ENCODE measurements at places on chromosomes 2 and 18. TPM values are rescaled to one million over a fixed set of nuclear protein-coding genes. Genes with fewer than 3 reads are reported as not detected.

DNA sequence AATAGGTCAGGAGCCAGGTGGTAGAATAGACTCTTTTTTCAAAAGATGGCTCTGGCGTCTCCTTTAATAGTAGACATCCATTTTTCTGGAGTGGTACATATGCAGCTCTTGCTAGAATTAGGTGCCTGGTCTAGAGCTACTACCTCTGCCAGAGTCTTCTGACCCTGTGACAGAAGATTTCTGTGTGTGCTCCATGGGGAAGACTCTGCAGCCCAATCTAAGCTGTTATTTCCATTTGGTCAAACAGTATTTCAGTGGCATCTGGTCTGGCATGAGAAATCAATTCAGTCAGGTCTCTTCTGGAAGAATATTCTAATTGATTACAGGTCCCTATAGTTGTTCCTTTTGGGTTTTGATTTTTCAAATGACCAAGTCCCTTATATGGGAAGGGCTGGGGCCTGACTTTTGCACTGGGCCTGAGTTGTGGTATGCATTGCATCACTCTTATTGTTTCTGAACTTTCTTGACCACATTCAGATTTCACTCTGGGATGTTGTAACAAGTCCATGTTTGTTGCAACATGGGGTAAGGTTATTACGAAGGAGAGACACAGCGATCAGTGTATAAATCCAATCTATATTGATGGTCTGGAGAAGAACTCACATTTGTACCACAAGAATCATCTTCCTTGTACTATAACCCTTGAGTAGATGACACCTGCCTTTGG lies 12.1 kb downstream of the MXD1 start:
- H3K36me3 ChIP-seq, result peaks cover 19% of the 10 kb centered on the region
- no peaks in the 10 kb centered on the region for H3K27me3 ChIP-seq
- no peak overlapping the region for H3K27ac ChIP-seq

DNA sequence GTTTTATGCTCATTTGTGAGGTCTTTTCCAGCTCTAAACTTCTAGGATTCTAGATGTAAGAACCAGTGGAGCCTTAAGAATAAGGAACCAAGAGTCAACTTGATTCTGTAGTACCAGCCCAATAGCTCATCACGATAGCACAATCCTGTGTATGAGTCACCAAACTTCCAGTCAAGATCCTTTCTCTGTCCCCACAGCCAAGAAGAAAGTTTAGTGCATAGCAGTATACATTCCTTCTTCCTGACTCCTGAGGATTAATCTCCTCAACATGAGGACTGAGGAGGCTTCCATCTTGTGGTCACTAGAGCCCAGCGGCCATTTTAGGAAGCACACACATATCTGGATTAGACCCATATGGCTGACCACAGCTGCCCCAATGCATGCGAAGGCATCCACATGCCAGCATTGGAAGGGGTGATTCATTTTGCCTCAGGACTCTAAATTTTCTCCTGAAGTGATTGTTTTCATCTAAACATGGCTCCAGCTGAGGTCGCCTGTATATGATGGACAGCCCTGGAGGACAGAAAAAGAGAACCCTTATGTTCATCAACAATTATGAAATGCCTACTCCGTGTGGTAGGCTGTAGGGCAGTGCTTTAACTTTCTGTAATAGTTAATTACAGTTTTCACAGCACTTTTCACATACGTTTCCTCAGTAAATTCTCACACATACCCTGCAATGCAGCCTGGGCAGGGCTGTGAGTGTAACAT lies 53.5 kb downstream of the RASGRP3 start:
- no peak overlapping the region for H3K27ac ChIP-seq
- no peak overlapping the region for H3K4me3 ChIP-seq
- no peak for DNase-seq

- no peak overlapping the region for H3K4me3 ChIP-seq
- no peaks in the 10 kb centered on the region for H3K36me3 ChIP-seq
Measured at GRCh38 chr2:205387350-205388055, 294.8 kb upstream of the NRP2 start.

DNA sequence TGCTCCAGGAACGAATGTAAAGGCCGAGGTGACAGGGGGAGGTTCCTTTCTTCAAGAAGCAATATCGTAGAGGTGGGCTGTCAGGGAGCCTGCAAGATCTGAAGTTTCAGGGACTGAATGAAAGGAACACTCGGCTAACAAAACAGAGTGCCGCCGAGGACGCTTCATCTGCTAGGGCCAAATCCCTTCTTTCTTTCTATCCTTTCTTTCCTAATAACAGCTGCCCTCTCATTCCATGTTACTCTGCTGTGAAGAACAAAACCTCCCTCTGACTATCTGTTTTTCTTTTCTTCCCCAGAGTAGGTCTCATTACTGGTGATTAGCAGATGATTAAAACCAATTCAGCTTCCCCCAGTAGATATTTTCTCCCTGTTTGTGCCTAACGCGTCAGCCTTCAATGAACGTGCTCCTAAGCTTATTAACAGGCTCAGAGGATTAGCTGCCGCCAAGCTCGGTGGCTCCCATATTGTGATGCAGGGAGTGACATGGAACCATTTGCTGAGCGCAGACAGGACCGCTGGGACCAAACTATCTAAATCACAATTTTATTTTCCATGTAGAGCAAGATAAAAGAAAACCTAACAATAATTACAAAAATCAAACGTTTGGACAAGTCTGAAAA lies 414.6 kb downstream of the TMEM182 start:
- no peak overlapping the region for H3K4me3 ChIP-seq
- no peaks in the 10 kb centered on the region for H3K4me1 ChIP-seq
- no peaks in the 10 kb centered on the region for H3K36me3 ChIP-seq
- no peak overlapping the region for H3K27ac ChIP-seq
- no peaks in the 10 kb centered on the region for H3K27me3 ChIP-seq
- no peak for DNase-seq

DNA sequence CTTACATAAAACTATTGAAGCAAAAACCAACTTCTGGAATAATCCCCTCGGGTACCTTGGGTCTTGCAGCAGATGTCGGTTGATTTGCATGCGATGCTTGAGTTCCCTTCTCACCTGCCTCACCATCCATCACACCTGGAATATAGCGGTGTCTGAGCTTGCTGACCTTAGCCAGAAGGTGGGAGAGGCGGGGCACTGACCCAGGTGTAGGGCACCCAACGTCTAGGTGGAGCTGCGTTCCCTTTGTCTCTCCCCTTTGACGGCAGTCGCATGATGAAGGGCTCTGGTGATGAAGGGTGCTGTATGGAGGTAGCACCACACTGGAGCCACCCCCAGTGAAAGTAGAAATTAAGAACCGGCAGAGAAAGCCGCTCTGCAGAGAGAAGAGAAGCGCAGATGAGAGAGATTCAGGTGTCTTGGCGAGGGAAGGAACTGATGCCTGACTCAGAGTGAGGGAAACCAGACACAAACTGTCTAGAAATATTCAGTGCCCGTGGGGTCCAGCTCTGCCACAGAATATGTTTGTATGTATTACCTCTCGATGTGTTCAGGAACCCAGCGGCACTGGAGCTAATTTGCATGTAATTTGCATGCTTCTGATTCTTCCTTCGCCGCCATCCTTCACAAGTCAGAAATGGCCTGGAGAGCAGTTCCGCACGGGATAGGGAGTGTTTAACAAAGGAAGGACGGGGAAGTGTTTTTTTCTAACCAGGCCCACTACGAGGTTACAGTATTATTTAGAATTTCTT lies 19.4 kb upstream of the MBP start:
- no peaks in the 10 kb centered on the region for H3K4me1 ChIP-seq
- H3K4me3 ChIP-seq, result no peak overlapping the region
- no peak for DNase-seq
- H3K27ac ChIP-seq, result no peak overlapping the region
- H3K36me3 ChIP-seq, result no peaks in the 10 kb centered on the region
- H3K27me3 ChIP-seq, result no peaks in the 10 kb centered on the region

GRCh38 chr18:75170916-75171315 lies 38.0 kb downstream of the PTGR3 start:
- peak; percentile 53 for DNase-seq
- H3K4me3 ChIP-seq, result no peak overlapping the region
- H3K27me3 ChIP-seq, result no peaks in the 10 kb centered on the region
- no peaks in the 10 kb centered on the region for H3K4me1 ChIP-seq
- no peak overlapping the region for H3K27ac ChIP-seq

- H3K27me3 ChIP-seq, result no peaks in the 10 kb centered on the region
- no peaks in the 10 kb centered on the region for H3K4me1 ChIP-seq
- no peak overlapping the region for H3K27ac ChIP-seq
- peaks cover 6% of the 10 kb centered on the region for H3K36me3 ChIP-seq
- H3K4me3 ChIP-seq, result no peak overlapping the region
Measured at GRCh38 chr2:24231461-24231881, 56.6 kb downstream of the FAM228A start.

DNA sequence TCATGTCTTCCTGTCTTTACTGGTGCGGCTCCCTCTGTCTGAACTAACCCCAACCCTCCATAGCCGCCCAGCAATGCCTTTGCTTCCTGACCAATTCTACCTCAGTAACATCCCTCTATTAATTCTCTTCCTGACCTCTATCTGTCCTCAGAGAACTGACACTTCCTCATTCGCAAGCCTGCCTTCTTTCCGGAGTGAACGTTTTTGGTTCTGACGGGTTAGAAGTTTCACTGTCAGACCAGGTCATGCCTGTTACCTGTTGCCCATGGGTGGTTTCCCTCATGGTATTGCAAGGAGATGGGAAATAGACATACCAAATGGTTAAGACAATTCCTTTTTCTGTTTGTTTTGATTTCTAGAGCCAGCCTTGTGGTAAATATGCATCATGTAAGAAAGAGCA lies 453.4 kb upstream of the SLC14A2 start:
- no peaks in the 10 kb centered on the region for H3K4me1 ChIP-seq
- no peak overlapping the region for H3K4me3 ChIP-seq
- no peaks in the 10 kb centered on the region for H3K36me3 ChIP-seq
- H3K27me3 ChIP-seq, result no peaks in the 10 kb centered on the region
- DNase-seq, result no peak

GRCh38 chr18:9708057-9708433 lies at the start of gene RAB31:
Gene RAB31, plus strand, starts transcription at chr18:9708301. Its CDS starts 105 bp downstream, at chr18:9708406.
- no peaks in the 10 kb centered on the region for H3K36me3 ChIP-seq
- H3K27ac ChIP-seq, result peak within 1 kb of the TSS; percentile 98
- DNase-seq, result peak; percentile 85
- no peaks in the 10 kb centered on the region for H3K27me3 ChIP-seq
- H3K4me3 ChIP-seq, result peak within 1 kb of the TSS; percentile 83

DNA sequence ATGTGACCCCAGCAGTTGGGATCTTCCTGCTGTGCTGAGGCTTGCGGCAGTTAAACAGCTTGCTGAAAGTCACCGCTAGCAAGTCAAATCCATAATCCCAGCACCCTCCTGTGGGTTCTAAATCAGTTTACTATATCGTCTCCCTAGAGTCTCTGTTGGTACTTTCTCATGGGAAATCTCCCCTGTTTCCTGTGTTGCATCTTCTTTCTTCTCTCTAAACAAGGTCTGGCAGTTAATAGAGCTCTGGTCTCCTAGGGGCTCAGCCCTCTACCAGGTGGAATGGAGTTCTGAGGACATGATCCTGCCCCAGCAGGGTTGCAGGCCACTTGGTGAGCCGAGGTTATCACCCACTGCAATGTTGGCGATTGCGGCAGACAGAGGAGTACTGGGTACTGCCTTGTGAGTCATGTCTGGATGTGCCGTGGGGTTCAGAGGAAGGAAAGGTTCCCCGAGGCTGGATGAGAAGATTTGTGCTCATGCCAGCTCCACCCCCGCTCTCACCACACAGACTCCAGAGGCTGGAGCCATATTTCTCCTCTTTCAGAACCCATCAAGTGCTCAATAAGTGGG lies 59.4 kb upstream of the SIX2 start:
- no peaks in the 10 kb centered on the region for H3K36me3 ChIP-seq
- H3K4me1 ChIP-seq, result no peaks in the 10 kb centered on the region
- peaks cover 3% of the 10 kb centered on the region for H3K27me3 ChIP-seq
- no peak overlapping the region for H3K27ac ChIP-seq
- no peak overlapping the region for H3K4me3 ChIP-seq
- DNase-seq, result no peak

GRCh38 chr2:1808981-1809422 lies 64.7 kb upstream of the PXDN start:
- H3K36me3 ChIP-seq, result no peaks in the 10 kb centered on the region
- H3K27me3 ChIP-seq, result no peaks in the 10 kb centered on the region
- H3K4me1 ChIP-seq, result no peaks in the 10 kb centered on the region

DNA sequence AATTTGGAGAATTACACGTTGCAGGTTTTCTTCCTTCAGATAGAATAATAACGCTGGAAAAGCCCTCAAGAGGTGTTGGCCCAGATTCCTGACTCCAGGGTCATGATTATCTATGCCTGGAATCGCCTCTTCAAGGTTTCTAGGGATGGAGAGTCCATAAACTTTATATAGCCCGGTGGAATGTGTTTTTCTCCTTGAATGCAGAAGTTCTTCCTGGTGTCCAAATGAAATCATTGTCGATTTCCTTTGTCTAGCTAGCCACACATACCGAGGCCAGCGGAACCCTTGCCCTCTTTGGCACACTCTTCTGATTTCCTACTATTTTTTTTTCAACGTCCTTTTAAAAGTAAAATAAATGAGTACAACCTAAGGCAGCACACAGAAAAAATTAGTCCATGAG lies 117.8 kb downstream of the PID1 start:
- peaks cover 6% of the 10 kb centered on the region for H3K4me1 ChIP-seq
- no peaks in the 10 kb centered on the region for H3K36me3 ChIP-seq

GRCh38 chr18:8865934-8866333 lies 160.6 kb downstream of the MTCL1 start:
- no peak overlapping the region for H3K27ac ChIP-seq
- no peak overlapping the region for H3K4me3 ChIP-seq
- H3K36me3 ChIP-seq, result no peaks in the 10 kb centered on the region
- H3K4me1 ChIP-seq, result no peaks in the 10 kb centered on the region

SRD5A2 gene
- polyA plus RNA-seq, result 0.03 TPM

SUCLG1 gene
- 142 TPM for polyA plus RNA-seq

CRACDL gene
- 2.6 TPM for polyA plus RNA-seq

SULT1C2 gene
- 0.10 TPM for polyA plus RNA-seq

TCF23 gene
- not detected for polyA plus RNA-seq

ANTXR1 gene
- polyA plus RNA-seq, result 279 TPM
